Nucleus accumbens (tissue), 56 donors: ENCODE measurements at places on chromosomes 4 and X.

GRCh38 chr4:26945794-26946193 lies 85.2 kb downstream of the STIM2 start:
- no peak for DNase-seq

- no peak for DNase-seq
These were observed 264.3 kb downstream of the RAPGEF2 start for GRCh38 chr4:159366966-159367780.

DNA sequence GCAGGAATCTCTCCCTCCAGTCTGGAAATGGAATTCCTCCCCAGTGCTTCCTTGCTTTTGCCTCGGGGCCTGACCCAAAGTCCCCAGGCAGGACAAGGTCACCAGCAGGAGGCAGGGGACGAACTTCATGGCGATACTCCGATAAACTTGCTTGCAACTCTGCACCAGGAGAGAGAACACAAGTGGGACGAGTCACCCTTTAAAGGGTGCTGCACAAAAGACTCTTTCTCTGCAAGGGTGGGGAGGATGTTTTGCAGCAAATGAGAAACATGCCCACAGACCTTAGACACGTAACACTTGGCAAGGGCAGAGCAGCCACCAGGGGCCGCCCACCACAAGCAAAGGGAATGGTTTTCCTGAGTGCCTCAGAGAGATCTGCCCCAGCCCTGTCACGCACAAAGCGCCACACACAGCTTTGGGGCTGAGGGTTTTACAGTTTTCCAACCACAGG lies at the start of gene FGFBP2:
Gene FGFBP2, minus strand, starts transcription at position 175 of the 451 bp plus-strand sequence. Its CDS starts 46 bp downstream, at position 129.
- peak; percentile 28 for DNase-seq

DNA sequence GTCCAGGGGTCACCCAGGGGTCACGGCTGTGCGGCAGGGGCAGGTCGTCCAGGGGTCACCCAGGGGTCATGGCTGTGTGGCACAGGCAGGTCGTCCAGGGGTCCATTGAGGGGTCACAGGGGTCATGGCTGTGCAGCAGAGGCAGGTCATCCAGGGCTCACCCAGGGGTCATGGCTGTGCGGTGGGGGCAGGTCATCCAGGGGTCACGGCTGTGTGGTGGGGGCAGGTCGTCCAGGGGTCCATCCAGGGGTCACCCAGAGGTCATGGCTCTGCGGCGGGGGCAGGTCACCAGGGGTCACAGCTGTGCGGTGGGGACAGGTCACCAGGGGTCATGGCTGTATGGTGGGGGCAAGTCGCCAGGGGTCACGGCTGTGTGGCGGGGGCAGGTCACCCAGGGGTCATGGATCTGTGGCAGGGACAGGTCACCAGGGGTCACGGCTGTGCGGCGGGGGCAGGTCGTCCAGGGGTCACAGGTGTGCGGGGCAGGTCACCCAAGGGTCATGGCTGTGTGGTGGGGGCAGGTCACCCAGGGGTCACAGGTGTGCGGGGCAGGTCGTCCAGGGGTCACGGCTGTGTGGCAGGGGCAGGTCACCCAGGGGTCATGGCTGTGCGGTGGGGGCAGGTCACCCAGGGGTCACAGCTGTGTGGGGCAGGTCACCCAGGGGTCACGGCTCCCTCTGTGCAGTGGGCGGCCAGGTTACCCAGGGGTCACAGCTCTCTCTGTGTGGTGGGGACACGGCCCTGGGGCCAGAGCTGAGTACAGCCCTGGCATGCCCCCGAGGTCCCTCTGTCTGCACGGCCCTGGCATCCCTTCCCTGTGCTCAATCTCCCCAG lies 16.0 kb downstream of the ATP5ME start:
- no peak for DNase-seq
